ENCODE measurements at places on chromosomes 11 and 22.

DNA sequence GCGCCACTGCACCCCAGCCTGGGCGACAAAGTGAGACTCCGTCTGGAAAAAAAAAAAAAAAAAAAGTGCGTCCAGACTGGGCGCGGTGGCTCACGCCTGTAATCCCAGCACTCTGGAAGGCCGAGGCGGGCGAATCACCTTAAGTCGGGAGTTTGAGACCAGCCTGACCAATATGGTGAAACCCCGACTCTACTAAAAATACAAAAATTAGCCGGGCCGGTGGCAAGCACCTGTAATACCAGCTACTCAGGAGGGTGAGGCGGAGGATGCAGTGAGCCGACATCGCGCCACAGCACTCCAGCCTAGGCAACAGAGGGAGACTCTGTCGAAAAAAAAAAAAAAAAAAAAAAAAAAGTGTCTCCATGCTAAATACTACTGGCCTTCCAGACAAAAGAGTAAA, 1.3 kb downstream of the USP28 start:
- no peak for DNase-seq

- no peak for DNase-seq
Measured at GRCh38 chr11:2293531-2293971, 8.2 kb downstream of the C11orf21 start.

GRCh38 chr22:49667236-49667635, 160.4 kb downstream of the BRD1 start:
- DNase-seq = peak; percentile 30

DNA sequence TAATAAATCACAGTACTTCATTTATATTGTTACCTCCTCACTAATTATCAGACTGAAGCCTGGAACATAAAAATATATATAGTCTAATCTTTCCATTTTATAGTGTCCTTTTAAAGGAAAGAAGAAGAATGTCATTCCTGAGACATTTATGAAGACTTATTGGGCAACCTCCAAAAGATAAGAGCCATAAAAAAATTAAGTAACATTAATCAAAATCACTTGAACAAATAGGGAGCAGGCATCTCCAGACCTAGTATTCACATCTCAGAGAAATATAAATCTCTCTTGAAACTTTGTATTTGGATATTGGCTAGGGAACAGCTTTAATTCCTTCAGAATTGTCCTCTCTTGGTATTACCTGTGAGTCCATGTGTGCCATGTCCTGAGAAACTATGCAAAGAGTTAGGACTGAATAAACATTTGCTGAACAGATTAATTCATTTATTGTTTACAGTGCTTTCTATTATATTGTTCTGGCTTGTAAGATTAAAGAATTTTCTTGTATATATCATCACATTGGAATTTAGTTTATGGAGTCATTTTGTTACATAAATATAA, 530.5 kb upstream of the LRRC4C start:
- DNase-seq = no peak

DNA sequence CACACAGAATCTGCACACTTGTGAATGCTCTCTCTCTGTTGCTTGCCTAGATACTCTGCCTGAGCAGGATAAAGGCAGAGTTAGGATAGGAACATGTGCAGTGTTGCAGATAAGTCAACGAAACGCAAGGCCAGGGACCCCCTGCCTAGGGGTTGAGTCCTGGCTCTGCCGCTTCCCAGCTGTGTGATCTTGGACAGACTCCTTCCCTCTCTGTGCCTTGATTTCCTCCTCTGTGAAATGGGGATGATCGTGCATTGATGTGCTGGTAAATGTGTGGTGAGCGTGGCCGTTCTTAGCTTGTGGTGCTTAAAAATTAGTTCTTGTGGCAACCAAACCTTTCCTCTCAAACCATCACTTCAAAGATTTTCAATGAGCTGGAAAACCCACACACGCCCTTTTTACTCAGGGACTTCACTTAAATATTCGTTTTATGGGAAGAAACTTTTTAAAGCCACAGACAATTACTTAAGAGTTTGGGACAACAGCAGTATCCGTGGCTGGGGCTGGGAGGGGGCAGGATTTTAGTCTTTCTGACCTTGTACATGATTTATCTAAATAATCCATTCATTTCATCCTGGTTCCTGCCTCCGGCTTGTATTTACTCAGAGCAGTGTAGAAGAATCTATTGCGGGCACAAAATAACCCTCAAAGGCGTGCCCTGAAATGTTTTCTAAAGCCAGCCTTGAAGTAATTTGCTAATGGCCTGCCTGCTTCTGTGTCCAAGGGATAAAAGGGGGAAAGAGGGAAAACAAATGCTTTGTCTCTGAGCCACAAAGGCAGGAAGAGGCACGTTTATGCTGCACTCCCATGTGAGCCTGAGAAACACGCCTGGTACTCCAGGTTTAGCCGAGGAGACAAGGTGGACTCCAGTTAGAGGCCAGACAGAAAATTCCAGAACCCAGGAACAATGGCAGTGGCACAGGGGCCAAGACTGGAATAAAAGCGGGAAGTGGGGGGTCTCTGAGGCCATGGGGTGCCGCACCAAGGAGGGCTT, 85.0 kb upstream of the CRYBB3 start:
- DNase-seq = no peak

DNA sequence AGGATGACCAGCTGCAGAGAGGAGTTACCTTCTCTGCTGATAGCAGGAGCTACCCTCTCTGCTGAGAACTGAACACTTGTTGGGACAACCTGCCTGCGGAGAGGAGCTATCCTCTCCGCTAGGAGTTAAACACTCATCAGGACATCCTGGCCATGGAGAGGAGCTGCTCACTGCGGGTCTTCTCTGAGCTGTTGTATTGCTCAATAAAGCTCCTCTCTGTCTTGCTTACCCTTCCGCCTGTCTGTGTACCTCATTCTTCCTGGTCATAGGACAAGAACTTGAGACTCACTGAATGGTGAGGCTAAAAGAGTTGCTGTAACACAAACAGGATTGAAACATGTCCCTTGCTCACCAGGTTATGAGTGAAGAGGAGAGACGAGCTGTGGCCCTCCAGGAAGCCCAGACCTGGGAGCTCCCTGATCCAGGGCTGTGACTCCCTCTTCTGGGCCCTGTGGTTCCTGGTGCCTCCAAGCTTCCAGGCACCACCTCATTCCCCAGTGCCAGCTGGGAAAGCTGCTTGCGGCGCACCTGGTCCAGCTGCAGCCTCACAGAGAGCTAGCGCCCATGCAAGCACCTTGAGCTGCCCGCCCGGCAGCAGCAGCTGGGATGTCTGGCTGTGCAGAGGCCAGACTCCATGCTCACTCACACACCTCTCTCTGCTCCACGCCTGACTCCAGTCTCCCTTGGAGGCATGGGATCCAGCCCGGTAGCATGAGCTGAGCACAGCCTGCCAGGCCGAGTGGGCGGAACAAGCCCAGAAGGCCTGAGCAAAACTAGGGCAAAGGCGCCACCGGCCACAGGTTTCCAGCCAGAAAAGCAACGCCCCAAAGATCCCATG, 50.5 kb downstream of the RAB30 start:
- DNase-seq = no peak
